ENCODE measurements at places on chromosomes 12 and 14.
A peak's percentile ranks its signal among the peaks of the same experiment; 100 is the strongest.

- no peak for DNase-seq
These were observed 46.5 kb upstream of the PTCSC3 start for GRCh38 chr14:36222952-36223468.

- DNase-seq, result no peak
These were observed 1.9 kb upstream of the GTF2A1 start for GRCh38 chr14:81222691-81223090.

- no peak for DNase-seq
These were observed 9.4 kb upstream of the CIPC start for GRCh38 chr14:77088645-77089044.

- peak; percentile 57 for DNase-seq
These were observed 188.9 kb downstream of the SLC41A2 start for GRCh38 chr12:104769144-104769561.

- DNase-seq, result no peak
These were observed 65.4 kb downstream of the GLT1D1 start for GRCh38 chr12:128918481-128919260.

- no peak for DNase-seq
These were observed 39.6 kb downstream of the TEAD4 start for GRCh38 chr12:2998789-2999264.

- DNase-seq, result no peak
These were observed 6.9 kb downstream of the LETMD1 start for GRCh38 chr12:51055060-51055459.

Measured in NCI-H1694 treated with DMSO at 0.1 percent for 48 hours (cell line).